ENCODE measurements at places on chromosomes 16 and 17.
A peak's percentile ranks its signal among the peaks of the same experiment; 100 is the strongest.

DNA sequence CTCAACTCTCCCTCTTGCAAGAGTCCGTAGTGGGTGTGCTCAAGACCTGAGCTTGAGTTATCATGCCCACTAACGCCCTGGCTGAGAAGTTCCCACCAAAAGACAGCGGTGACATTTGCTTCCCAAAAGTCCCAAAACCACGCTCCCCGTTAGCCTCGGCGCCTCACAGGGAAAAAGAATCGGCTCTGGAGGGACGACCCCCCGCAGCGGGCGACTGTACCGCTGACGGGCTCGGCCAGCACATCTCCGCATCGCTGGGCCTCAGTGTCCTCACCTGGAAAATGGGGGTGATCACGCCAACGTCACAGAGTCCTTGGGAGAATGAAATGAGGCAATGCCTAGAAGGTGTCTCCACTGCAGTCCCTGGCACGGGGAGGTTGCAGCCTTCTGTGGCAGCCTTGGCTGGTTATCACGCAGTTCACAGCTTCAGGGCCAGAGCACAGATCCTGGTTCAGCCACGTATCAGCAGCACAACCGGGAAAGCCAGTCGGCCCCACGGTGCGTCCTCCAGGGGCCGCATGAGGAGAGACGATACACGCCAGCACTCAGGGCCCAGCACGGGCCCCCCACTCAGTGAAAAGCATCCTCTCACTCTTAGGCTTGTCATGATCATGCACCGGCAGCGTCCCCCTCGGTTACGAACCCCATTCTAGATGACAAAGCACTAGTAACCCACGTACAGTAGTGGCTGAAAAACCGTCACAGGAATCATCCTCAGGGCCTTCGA is 32.9 kb downstream of the NXN start:
- DNase-seq, result no peak

DNA sequence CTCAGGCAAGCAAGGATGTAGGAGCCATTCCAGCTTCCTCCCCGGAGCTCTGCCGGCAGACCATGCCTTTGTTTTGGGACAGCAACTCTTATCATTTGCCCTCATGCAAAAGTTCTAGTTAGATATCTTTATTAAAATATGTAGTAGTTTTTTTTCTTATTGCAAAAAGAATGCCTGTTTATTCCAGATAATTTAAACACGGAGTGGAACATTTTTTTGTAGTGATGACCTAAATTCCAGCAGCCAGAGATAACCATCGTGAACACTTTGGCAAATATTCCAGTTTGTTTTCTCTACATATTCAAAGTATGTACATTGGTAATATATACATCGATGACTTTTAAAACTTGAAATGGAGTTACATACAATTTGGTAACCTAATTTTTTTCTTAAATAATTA is 54.8 kb downstream of the CRISPLD2 start:
- DNase-seq, result no peak

DNA sequence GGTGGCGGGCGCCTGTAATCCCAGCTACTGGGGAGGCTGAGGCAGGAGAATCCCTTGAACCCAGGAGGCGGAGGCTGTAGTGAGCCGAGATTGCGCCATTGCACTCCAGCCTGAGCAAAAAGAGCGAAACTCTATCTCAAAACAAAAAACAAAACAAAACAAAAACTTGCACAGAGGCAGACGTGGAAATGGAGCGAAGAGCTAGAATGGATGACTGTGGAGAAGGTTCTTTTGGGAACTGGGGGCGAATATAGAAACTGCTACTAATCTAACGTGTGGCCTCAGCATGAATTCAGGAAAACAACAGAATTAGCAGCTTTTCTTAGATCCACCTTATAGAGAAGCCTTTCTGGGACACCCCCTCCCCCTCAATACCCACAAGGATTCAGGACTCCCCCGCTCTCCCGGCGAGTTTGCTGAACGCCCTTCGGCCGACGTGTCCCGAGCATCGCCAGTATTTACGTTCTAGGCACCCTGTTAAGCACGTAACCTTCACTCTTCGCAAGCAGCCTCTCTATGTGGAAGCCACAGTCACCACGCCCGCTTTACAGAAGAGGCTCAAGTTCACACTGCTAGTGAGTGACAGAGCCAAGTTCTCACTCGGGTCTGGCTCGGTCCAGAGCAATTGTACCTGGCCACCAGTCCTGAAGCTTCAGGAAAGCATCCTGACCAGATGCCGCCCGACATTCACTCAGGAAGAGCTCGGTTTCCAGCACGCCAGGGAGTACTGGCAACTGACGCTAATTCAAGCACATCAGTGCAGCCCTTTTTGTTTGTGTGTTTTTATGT is 13.3 kb upstream of the ABR start:
- no peak for DNase-seq

- no peak for DNase-seq
These were observed 72.3 kb downstream of the CYTH1 start for GRCh38 chr17:78709751-78710181.

DNA sequence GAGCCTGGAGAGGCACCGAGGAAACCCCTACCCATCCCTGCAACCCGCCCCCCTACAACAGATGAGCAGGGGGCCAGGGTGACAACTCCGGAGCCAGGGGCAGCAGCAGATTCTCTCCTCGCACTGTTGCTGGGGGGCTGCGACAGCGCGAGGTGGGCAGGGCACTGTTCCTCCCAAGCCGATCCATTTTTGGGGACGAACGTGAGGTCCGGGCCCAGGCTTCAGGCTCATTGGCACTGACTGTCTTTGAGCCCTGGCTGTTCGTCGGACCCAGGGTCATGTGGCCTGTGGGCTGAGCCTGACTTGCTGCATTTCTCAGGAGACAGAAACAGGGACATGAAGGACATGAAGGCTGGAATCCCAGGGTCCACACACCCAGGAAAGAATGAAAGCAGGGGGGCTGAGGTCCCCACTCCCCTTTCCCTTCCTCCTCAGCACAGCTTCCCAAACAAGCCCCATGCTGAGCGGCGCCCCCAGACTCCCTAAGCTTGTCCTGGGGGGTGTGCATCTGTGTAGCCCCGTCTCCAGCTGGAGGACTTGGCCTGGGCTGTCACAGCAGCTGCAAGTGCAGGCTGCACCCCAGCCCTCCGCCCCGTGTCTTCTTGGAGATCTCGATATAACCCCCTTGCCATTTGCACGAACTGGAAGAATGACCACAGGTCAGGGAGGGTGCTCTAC is 18.7 kb downstream of the CEP295NL start:
- no peak for DNase-seq

DNA sequence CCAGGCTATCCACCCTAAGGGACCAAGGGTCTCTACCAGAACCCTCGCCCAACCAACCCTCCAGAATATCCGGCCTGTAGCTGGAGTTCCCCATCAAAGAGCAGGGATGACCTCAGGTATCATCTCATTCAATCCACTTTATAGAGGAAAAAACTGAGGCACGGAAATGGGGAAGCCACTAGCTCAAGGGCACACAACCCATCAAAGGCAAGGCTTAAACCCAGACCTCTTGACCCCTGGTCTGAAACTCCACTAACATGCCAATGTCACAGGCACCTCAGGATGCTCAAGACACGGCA is 1.6 kb downstream of the TBC1D10B start:
- DNase-seq, result no peak

GRCh38 chr17:2266045-2266864 is 37.3 kb downstream of the SMG6 start:
- peak; percentile 91 for DNase-seq

DNA sequence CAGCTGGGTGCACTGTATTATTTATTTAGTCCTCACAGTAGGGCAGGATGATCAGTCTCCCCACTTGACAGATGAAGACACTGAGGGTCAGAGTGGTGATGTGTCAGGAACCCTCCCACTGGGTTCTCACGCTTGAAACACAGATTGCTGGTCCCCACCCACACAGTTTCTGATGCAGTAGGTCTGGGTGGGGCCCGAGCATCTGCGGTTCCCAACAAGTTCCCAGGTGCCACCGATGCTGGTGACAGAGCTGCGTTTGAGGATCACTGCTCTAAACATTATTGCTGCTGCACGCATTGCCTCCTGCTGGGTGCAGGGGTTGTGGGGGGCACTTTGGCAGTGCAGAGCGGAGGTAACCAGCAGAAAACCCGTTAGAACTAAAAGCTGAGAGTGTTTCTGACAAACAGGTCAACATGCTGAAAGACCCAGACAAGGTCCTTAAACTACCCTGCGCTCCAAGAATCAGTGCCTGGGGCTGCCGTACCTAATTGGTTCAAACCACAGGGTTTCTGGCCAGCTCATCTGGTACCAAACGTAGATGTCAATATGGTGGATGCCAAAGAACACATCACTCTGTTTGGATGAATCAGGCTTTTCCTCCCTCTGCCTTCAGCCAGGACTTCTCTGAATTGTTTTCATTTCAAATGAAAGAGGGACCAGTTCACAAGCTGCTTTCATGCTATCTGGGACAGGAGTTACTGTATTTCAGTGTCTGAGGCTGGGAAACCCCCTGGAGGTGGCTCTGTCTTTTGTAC is 76.0 kb downstream of the ABCC1 start:
- DNase-seq, result peak; percentile 73

DNA sequence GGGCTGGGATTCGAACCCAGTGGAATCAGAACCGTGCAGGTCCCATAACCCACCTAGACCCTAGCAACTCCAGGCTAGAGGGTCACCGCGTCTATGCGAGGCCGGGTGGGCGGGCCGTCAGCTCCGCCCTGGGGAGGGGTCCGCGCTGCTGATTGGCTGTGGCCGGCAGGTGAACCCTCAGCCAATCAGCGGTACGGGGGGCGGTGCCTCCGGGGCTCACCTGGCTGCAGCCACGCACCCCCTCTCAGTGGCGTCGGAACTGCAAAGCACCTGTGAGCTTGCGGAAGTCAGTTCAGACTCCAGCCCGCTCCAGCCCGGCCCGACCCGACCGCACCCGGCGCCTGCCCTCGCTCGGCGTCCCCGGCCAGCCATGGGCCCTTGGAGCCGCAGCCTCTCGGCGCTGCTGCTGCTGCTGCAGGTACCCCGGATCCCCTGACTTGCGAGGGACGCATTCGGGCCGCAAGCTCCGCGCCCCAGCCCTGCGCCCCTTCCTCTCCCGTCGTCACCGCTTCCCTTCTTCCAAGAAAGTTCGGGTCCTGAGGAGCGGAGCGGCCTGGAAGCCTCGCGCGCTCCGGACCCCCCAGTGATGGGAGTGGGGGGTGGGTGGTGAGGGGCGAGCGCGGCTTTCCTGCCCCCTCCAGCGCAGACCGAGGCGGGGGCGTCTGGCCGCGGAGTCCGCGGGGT is at the start of gene CDH1:
TSS of gene CDH1 (plus strand) at position 247 of the 684 bp plus-strand sequence. CDS start at position 371, 124 bp downstream.
- DNase-seq, result no peak

- no peak for DNase-seq
These were observed 37.7 kb downstream of the ULK2 start for GRCh38 chr17:19830061-19830460.

DNA sequence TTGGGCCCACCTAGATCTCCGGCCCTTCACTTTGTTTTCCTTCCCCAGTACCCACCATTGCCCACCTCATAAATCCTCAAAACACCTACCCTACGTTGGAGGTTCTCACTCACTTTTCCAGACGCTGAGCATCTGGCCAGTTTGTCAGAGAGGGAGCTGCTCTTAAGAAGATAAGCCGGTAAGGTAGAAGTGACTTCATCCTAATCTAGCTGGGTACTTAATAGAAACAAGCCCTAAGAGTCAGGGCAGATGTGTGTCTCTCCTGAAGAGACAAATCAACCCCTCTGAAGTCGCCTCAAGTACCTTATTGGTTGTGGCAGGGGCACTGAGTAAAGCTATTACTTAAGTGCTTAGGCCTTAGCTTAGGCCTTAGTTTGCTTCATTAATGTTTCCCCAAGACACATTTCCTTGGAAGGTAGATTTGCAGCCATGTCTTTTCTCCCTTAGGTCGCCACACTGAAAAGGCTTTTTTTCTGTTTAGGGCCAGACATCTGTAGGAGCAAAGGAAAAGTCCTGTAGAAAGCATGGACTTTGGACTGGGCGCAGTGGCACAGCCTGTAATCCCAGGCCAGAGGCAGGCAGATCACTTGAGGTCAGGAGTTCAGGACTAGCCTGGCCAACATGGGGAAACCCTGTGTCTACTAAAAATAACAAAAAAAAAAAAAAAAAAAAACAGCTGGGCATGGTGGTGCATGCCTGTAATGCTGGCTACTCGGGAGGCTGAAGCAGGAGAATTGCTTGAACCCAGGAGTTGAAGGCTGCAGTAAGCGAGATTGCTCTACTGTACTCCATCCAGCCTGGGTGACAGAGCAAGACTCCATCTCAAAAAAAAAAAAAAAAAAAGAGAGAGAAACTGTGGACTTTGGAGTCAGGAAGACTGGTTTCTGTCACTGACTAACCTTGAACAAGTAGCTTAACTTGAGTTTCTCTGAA is 1.0 kb downstream of the TACO1 start:
- no peak for DNase-seq

GRCh38 chr17:43915559-43915958 is 8.2 kb upstream of the MPP2 start:
- DNase-seq, result no peak

DNA sequence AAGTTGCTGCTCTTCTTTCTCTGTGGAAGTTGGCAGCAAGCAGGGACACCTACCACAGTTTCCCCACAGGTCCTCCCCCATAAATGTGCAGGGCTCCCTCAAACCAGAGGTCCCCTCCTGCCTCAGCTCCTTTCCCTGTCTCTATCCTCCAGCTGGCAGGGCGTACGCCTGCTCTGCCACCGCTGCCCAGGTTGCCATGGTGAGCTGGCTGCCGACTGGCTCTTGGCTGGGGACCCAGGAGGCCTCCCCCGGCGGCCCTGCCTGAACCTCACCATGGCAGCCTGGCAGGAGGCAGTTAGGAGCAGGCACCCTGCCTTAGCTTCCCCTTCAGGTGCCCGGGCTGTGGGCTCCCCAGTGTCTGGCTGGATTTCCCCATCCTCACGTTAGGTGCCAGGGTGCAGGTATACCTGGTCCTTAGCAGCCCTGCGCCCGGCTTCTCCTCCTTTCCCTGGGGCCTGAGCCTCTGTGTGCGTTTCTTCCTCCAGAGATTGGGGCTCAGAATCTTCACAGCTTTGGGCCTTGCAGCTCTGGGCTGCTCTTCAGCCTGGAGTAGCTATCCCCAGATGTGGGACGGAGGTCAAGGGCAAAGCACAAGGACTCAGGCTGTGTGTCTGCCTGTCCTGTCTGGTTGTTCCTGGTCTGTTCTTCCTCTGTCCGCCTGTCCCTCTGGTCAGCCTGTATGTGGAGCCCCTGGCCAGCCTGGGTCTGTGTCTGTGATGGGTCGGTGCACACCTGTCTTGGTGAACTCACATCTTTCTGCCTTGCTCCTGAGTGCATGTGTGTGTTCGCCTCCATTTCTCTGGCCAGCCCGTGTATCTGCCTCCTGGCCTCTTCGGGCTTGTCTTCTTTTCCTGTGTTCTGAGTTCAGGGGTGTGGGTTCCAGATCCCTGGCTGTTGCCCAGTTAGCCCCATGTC is 15.7 kb downstream of the GJD3 start:
- DNase-seq, result no peak

- DNase-seq, result no peak
These were observed 53.0 kb downstream of the SF3B3 start for GRCh38 chr16:70576431-70577255.

DNA sequence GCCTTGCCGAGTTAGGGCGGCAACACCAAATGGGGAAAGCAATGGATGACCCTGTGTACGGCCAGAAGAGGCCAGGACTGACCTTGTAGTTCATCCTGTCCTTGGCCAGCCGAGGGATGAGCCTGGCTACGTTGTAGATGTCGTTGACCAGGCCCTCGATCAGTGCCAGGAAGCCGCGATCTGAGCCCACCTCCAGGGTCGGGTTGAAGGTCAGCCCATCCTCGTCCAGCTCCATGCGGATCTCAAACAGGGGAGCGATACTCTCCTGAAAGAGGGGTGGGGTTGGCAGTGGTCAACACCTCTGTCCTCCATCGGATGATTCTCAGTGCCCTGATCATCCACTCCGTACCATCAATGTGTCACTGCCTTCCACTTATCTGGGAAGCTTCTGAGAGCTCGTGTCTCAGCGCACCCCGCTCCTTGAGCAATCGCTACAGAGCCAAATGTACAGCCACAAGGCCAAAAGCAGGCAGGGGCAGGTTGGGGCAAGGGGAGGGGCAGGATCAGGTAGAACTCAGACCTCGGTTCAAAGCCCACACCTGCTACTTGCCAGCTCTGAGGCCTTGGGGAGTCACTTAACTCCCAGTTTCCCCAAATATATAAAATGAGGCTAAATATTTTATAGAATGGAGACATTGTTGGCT is 39.9 kb downstream of the DNAH17 start:
- DNase-seq, result no peak
